ENCODE measurements at places on chromosomes 3 and 15.

GRCh38 chr15:64532521-64533315, 72.3 kb downstream of the ZNF609 start:
- DNase-seq: no peak

GRCh38 chr3:180802837-180803236, 109.6 kb upstream of the FXR1 start:
- peak; percentile 51 for DNase-seq

DNA sequence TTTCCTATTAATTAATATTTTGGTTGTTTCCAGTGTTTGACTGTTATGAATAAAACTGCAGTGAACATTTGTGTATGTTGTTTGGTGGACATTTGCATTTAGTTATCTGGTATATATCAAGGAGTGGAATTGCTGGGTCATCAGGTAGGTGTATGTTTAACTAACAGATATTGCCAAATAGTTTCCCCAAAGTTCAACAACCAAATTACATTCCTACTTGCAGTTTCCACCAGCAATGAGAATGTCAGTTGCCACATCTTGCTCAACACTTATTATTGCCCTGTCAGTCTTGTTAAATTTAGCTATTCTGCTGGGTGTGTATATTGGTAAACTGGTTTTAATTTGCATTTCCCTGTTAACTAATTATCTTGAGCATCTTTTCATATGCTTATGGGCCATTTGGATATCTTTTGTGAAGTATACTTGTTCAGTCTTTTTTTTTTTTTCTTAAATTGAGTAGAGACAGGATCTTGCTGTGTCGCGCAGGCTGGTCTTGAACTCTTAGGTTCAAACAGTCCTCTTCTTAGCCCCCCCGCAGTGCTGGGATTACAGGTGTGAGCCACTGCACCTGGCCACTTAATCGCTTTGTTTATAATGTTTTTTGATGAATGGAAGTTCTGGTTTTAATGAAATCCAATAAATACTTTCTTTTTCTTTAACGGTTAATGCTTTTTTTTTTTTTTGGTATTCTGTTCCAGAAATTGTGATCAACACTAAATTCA, 7.9 kb downstream of the FEM1B start:
- DNase-seq: peak; percentile 24

DNA sequence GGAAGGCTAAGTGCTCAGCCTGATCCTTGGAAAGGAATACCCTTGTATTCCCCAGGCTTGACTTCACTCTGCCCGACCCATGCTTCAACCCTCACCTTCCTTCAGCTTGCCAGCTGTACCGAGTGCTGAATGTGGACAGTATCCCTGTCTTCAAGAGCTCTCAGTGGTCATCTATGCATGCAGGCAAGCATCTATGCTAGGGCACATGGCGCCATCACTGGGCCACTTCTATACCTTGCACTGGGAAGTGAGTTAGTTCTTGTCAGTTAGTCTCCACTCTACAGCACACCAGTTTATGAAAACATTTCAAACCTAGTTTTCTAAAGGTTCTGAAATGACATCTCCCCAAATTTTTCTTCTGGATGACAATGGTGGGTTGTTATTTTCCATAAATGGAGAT, 82.0 kb upstream of the MYRIP start:
- no peak for DNase-seq

GRCh38 chr3:155737844-155738460, 6.9 kb downstream of the PLCH1 start:
- DNase-seq: no peak

DNA sequence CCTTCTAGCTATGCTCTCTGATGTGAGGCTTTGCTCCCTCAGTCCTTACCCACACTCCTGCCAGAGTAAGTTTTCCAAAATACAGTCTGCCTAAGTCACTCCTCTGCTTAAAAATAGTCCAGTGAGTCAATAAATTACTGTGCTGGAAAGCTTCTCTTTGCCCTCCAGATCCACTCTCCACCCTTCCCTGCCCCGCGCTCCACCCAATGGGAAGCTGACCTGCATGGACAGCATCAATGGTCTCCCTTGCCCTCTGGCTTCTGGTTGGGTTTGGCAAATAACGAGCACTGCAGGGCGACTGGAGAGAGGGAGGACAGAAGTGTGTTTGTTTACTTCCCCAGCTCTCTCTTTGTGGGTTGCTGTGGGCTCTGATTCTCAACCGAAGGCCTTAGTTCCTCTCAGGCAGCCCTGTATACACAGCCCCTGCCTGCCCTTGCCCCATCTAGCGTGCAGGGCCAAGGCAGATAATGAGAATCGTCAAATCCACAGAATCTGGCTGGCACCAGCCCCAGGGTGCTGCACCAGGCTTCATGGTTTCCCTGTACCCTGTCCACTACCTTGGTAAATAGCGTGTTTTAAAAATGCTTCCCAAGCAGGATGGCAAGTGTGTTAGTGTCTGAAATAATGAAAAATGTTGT, 110.4 kb downstream of the ADAMTSL3 start:
- DNase-seq: no peak

DNA sequence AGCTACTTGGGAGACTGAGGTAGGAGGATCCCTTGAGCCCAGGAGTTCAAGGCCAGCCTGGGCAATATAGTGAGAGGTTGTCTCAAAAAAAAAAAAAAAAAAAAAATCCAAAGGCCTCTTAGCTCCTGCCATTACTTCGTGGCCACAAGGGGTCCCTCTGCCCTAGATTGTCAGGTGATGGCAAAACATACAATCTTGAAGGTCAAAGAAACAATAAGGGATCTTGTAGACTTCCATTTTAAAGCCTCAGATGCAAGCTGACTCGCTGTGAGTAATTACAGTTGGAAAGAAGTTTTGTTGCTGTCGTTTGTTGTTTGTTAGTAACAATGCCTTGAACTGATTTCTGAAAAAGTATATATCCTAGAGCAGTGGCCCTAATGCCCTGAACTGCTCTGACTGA, 55.9 kb upstream of the PLCL2 start:
- no peak for DNase-seq

GRCh38 chr3:148815316-148816110, 12.1 kb upstream of the CPB1 start:
- no peak for DNase-seq

- no peak for DNase-seq
Observed at GRCh38 chr3:65233561-65233960, 545.8 kb upstream of the ADAMTS9 start.

DNA sequence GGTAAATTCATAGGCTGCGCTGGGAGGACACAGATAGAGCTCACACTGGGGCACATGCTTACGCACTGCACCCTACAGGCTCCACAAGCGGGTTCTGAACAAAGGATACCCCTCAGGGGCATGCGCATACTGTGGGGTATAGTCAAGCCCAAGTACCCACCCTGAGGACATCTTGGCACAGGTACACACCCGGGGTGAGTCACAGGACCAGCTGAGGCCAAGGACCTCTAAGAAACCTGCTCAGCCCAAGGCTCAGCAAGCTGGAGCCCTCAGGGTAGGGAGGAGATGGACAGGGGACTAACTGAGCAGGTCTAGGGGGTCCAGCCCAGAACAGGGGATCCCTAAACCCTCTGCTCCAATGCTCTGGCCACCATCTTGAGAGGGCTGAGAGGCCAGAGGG, 3.3 kb downstream of the SHISA5 start:
- no peak for DNase-seq

GRCh38 chr3:82353306-82354171, 592.1 kb upstream of the GBE1 start:
- DNase-seq: no peak

Measured in NCI-H1417 treated with DMSO at 0.1 percent for 48 hours (cell line).